ENCODE measurements at places on chromosomes 2 and 18.

DNA sequence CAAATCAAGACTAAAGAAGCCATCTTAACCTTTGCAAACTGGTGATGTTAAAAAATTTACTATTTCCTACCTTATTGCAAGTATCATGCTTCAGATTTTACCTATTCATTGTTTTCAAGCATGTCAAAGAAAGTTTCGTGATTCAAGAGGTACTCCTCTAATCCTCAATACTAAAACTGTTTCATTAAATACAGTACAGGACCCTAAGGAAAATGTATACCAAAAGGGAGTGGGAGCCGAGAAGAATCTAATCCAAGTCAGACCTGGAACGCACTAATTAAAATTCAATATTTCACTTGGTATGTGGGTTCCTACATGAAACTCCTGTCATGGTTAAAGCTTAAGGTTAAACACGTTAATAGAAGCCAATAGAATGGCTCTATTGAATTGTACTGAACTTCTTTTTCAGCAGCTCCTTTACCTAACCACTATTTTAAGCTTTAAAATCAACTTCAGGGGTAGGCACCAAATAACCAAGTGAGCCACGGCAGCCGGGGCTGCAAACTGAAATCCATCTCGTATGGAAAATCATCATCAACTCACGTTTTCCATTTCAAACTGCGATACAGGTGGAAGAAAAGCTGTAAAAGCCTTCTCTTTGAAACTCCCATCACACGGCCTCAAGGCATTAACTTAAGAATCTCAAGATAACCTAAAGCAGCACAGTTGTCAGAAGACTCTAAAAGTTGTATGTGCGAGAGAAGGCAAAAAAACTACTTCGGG lies 188.8 kb downstream of the ZEB2 start:
- DNase-seq: peak; percentile 9

DNA sequence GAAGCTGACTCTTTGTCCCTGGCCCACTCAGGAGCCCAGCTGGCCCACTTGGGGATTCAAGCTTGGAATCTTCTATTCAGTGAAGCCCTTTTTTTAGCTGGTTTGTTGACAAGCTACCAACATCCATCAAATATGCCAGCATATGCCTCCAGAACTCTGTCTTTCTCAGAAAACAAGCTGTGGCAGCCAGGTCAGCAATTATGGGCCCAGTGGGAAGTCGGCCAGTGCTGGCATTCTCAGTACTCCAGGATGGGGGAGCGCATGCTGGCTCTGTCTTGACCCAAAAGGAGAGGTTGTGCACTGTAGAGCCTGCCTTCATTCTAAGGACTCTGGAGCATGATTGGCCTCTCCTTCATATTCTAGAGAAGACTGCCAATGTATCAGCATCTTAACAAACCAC lies 401.5 kb downstream of the CNTNAP5 start:
- DNase-seq: no peak

GRCh38 chr2:149329489-149330126 lies 779 bp upstream of the LYPD6 start:
- peak; percentile 86 for DNase-seq

- no peak for DNase-seq
Measured at GRCh38 chr18:64178860-64179259, 30.0 kb upstream of the LINC00305 start.

DNA sequence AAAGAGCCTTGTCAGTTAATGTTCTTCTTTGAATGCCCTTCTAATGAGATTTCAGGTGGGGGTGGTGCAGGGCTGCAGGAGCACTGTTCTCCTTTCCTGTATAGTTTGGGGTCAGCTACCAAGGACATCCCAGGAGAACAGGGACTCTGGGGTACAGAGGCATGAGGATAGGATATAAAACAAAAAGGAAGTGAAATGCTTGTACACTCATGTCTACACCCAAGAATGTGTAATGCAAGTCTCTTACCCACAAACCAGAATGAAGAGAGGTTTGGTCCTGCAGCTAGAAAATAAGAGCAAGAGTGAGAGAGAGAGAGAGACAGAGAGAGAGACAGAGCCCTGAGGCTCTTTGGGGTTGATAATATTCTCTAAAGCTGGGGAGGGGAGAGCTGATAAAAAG lies 151.8 kb upstream of the KCTD1 start:
- no peak for DNase-seq

GRCh38 chr2:101361522-101361921 lies 25.8 kb downstream of the CREG2 start:
- no peak for DNase-seq

DNA sequence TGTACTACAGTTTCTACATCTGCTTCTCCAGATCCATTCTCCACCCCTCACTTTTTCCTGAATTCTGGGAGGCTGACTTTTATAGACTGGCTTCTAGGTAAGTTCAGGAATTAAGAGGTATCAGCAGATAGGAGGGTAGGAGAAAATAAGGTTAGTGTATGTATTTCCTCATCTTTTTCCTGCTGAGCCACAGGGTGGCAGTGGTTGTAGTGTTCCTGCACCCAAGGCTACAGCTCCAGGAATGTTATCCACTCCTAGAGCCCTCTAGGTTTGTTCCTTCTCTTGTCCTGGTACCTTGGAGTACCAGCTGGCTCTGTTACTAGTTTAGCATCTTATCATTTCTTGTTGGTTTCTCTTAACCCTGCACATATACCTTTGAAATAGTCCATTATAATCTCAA lies 40.7 kb upstream of the C2orf66 start:
- DNase-seq: no peak
